Activated CD8-positive, alpha-beta memory T cell treated with anti-CD3 and anti-CD28 coated beads, Interleukin-2, amount 10 ng/mL, durations not matched to agents 7 days and 5 days (primary cell): ENCODE measurements at places on chromosomes 5 and 9.

- peaks cover 20% of the 10 kb centered on the region for H3K27me3 ChIP-seq
- no peak for DNase-seq
- H3K36me3 ChIP-seq = no peaks in the 10 kb centered on the region
- H3K27ac ChIP-seq = no peak overlapping the region
- no peaks in the 10 kb centered on the region for H3K4me1 ChIP-seq
- no peak overlapping the region for H3K4me3 ChIP-seq
These were observed 174.9 kb upstream of the SMIM23 start for GRCh38 chr5:171610686-171611085.

- H3K4me1 ChIP-seq = peaks cover 3% of the 10 kb centered on the region
- no peak overlapping the region for H3K27ac ChIP-seq
- no peak overlapping the region for H3K4me3 ChIP-seq
- no peak for DNase-seq
These were observed 41.7 kb upstream of the GABRP start for GRCh38 chr5:170741801-170742200.

- peak overlapping the region; percentile 55 for H3K27ac ChIP-seq
- no peaks in the 10 kb centered on the region for H3K36me3 ChIP-seq
- H3K4me3 ChIP-seq = no peak overlapping the region
- peak; percentile 41 for DNase-seq
These were observed 60.1 kb upstream of the CLINT1 start for GRCh38 chr5:157918811-157919742.

GRCh38 chr5:169413416-169413815 is 112.5 kb upstream of the SLIT3 start:
- no peak for DNase-seq
- peaks cover 2% of the 10 kb centered on the region for H3K27me3 ChIP-seq
- H3K27ac ChIP-seq = no peak overlapping the region
- H3K4me1 ChIP-seq = no peaks in the 10 kb centered on the region
